ENCODE measurements at places on chromosomes 6 and 20. TPM values are rescaled to one million over a fixed set of nuclear protein-coding genes. Genes with fewer than 3 reads are reported as not detected.

- no peak for DNase-seq
These were observed 63.1 kb upstream of the IFNGR1 start for GRCh38 chr6:137282254-137282653.

GRCh38 chr20:13232999-13233398 is 11.9 kb downstream of the ISM1 start:
- DNase-seq: no peak

Gene LY6G6C
- not detected for total RNA-seq

Gene OSTM1
- total RNA-seq: 25.2 TPM

- no peak for DNase-seq
These were observed 58.3 kb upstream of the BHLHE23 start for GRCh38 chr20:63064745-63065711.

Gene CCN2
- not detected for total RNA-seq

Gene LY86
- total RNA-seq: 2.9 TPM

DNA sequence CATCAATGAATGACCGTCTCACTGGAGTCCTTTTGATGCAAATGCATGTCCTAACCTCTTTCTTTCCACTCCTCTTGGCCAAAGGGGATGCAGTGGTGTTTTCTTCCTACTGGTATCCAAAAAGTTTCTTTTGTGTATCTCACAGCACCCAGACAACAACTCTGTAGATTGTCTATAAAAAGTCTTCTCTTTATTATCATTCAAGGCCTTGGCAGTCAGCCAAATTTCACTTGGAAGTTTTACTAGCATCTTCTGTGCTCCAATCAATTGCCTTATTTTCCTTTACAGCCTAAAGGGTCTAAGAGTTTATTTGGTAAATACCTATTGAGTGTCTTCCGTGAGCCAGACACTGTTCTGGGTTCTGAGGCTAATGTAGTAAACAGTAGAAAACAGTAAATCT is 150.2 kb upstream of the RNF217 start:
- DNase-seq: no peak

Gene LTB
- total RNA-seq: 613 TPM

Gene SCRT2
- total RNA-seq: not detected

Gene RING1
- 39.8 TPM for total RNA-seq
